ENCODE measurements at places on chromosomes 2 and 18.

DNA sequence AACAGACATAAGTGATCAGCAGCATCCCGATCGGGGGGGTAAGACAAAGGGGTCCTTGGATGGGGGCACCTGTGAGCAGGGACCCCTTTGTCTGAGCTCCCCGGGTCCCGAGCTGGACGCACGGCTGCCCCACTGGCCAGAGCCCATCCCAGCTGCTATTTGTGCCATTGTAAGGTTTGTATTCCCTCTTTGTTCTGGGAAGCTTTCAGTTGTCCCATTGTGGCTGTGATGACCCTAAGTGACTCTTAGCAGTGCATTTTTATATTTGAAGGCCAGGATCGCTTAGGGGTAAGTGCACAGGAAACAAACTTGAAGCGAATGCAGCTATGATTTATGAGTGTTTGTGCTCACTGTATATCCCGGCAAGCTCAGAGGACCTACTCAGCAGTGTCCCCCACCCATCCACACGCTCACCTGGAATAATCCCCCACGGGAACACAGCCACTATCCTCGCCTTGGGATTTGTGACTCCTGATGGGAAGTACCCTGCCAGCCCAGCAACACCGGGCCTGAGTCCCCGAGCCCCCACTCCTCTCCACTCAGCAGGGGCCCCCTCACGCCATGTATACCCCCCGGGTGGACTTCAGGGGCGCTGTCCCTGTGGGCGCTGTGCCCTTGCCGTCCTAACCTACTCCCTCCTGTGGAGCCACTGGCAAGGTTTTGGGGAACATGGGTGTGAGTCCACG, 80.1 kb downstream of the MBP start:
- no peak for DNase-seq

GRCh38 chr2:7432436-7432835, 515.2 kb downstream of the RNF144A start:
- peak; percentile 10 for DNase-seq

GRCh38 chr2:101310834-101311695, 2.6 kb upstream of the RNF149 start:
- DNase-seq = peak; percentile 36

DNA sequence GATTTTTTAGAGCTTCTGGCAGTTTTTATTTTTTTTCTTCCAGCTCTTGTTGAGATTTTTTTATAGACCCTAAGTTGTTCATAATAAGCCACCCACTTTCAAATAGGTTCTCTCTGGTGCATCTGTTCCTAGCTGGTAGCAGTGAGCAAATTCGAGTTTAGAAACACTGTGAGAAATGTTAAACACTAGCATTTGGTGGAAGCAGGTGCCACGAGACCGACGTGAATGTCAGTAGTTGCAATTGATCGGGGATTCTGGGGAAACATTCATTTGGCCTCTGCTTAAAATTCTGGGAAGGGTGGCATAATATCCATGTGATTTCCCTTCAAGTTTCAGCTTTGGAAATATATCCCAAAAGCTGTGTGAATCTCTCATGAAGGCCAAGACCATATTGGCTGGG, 435.0 kb downstream of the RNF144A start:
- DNase-seq = no peak

GRCh38 chr2:47519604-47520301, 116.8 kb downstream of the MSH2 start:
- DNase-seq = no peak

GRCh38 chr2:85659324-85659981, 8.5 kb downstream of the SFTPB start:
- no peak for DNase-seq

GRCh38 chr18:69586537-69586936, 185.8 kb downstream of the DOK6 start:
- DNase-seq = no peak

- peak; percentile 82 for DNase-seq
Measured at GRCh38 chr2:48200620-48201293, 294.5 kb upstream of the FBXO11 start.

All from hematopoietic multipotent progenitor cell treated with erythropoietin and hydrocortisone succinate and interleukin-3 and kit ligand, for 6 days (in vitro differentiated cells).